ENCODE measurements at places on chromosomes 3 and 15. TPM values are rescaled to one million over a fixed set of nuclear protein-coding genes. Genes with fewer than 3 reads are reported as not detected.

The MINAR1 gene
- 0.51 TPM for total RNA-seq

The TAMM41 gene
- total RNA-seq = 3.5 TPM

The PLEKHO2 gene
- total RNA-seq = 57.4 TPM

The OR5H6 gene
- not detected for total RNA-seq

The CCDC50 gene
- 97.0 TPM for total RNA-seq

The GMPS gene
- total RNA-seq = 11.0 TPM

The GOLGA8S gene
- total RNA-seq = 0.13 TPM

The LRRN1 gene
- not detected for total RNA-seq

The METTL6 gene
- 21.6 TPM for total RNA-seq

The FSIP1 gene
- 0.51 TPM for total RNA-seq

The RPUSD3 gene
- total RNA-seq = 16.7 TPM

The LRRIQ4 gene
- not detected for total RNA-seq

The PLA2G4D gene
- total RNA-seq = not detected

The IRAK2 gene
- total RNA-seq = 60.3 TPM

The LHFPL4 gene
- total RNA-seq = under 0.01 TPM

The SNURF gene
- total RNA-seq = 19.6 TPM

The SLC6A20 gene
- not detected for total RNA-seq

The NPAP1 gene
- total RNA-seq = not detected

The NCKIPSD gene
- total RNA-seq = 4.6 TPM

The TP63 gene
- total RNA-seq = not detected

The PPP1R14D gene
- total RNA-seq = not detected

All from dermis microvascular lymphatic vessel endothelial cell (primary cell).